GM13976 (cell line): ENCODE measurements at places on chromosomes 6 and 20.

GRCh38 chr6:116072368-116072767 is 11.7 kb upstream of the FRK start:
- DNase-seq, result no peak

DNA sequence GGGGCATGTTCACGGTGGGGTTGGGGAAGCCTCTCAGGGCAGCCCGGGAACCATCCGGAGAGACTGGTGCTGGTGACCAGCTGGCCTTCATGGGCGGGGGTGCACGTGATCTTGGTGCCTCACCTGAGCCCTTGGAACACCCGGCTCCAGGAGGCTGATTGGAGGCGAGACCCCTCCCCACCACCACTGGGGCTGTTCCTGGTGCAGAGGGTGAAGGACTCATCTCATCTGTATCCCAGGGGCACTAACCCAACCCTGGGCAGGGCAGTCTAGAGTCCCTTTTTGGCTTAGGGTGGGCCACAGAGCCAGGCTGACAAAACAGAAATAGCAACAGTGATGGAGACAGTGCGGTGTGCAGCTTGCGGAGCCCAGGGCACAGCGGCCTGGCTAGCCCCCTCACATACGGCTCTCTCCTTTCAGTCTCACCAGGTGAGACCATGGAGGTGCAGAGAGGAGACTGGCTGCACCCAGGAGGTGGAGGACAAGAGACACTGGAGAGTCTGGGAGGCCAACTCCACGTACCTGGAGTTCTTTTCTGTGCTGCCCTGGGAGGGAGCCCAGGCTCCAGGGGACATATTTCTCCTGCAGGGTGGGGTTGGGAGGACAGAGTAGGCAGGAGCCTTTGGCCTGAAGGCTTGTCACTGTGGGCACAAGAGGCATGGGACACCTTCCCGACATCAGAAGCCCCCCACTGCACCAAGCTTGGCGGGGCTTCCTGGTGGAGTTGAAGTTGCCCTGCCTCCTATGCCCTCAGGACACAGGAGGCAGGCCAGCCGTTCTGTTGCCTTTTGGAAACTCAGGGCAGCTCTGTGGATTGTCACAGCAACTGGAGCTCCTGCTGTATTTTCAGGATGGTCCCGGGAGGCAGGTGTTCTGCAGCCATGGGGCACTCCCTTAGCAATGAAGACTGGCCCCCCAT is 106.0 kb downstream of the SYCP2 start:
- DNase-seq, result peak; percentile 18

- DNase-seq, result no peak
Measured at GRCh38 chr6:132612449-132613108, 11.5 kb downstream of the TAAR2 start.

DNA sequence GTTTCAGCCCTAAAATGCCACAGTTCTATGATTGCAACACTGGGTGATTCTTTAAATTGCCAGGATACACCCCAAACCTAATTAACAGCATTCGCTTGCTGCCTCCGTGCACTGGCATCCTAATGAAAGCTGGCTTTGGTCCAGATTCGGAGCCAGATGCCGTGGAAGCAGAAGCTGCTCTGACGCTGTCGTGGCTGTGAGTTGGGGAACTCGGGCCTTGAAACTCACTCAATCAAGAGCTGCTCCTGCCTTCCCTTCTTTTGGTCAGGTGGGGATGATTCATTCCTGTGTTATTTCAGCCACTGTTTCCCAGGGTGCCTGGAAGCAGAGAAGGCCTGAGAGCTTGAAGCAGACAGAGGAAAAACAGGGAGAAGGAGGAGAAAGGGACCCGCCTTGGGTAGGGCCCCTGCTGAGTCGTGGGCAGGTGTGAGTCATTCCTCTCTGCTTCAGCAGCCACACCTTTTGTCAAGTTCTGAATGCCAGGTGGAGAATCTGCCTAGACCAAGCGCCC is 36.2 kb upstream of the DSP start:
- no peak for DNase-seq

- no peak for DNase-seq
Measured at GRCh38 chr20:53360852-53361251, 232.8 kb downstream of the ZNF217 start.

- no peak for DNase-seq
Measured at GRCh38 chr20:32244150-32244823, 33.2 kb upstream of the KIF3B start.

DNA sequence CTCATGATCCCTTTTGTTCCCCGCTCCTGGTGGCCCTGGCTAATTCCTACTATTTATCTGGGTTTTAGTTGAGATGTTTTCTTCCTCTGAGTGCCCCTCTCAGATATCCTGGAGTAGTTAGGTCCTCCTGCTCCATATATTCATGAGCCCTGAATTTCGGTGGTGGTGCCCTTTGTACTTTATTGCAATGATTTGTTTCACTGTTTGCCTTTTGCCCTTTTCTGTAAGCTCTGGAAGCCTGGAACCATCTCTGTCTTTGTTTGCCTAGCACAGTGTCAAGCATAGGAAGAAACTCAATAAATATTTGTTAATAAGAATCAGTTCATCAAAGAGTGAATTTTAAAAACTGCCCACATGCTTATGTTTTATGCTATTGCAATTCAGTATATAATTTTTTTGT is 144.9 kb downstream of the DNAH8 start:
- DNase-seq, result no peak

- DNase-seq, result no peak
Measured at GRCh38 chr6:135269481-135269891, 88.4 kb downstream of the MYB start.

DNA sequence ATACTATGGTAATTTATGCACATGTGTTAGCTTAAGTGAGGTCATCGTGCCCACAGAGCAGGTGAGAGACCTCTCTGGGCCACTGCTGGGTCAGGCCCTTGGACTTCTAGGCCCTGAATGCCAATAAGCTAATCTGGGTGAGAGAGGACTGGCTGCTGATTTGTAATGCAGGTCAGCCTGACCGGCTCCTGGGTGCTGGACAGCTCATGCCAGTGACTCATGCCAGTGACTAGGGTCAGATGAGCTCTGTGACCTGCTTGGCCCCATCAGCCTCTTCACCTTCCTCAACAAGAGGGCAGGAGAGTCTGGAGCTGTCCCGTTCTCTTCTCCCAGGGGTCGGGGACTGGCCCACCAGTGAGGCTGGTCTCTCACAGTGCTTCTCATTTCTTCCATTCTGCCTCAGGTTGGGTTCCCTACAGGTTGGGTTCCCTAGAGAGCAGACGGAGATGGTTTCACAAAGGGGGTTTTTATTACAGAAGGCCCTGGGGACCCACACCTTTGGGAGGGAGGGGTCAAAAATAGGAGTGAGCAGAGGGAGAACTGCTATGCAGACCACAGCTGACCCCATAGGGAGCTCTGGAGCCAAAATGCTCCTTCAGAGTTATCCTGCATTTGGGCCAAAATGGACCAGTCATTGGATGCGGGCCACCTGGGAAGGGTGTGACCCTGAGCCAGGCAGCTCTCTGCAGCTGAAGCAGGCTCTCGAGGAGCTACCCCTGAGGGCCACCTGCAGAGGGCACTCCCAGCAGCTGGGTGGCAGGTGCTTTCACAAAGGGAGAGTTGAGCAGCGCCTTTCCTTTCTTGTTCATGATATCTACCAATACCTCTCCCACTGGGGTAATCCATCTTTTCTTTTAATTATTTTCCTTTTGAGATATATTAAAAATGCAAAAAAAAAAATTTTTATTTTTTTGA is 2.2 kb upstream of the OXT start:
- no peak for DNase-seq

- DNase-seq, result no peak
Measured at GRCh38 chr20:32560989-32561830, 23.9 kb downstream of the NOL4L start.

GRCh38 chr20:10185741-10186558 is 32.7 kb upstream of the SNAP25 start:
- DNase-seq, result no peak

DNA sequence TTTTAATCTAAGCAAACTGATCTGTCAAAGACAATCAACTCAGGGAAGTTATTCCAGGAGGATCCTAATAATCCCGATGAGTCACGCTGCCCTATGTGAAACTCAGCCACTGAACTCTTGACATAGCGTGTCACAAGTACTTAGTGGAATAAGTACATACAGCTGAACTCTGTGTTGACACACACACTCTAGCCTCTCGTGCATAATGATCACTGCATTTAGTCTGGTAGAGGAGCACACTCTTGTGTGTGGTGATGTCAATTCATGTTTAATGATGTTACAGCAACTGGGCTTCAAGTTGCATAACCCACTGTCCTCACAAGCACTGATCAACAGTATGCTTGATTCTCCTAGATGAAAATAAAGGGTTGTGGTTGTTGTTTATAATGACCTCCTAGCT is 148.3 kb downstream of the HACE1 start:
- no peak for DNase-seq

- DNase-seq, result no peak
Measured at GRCh38 chr6:159973951-159974350, 5.1 kb downstream of the IGF2R start.

DNA sequence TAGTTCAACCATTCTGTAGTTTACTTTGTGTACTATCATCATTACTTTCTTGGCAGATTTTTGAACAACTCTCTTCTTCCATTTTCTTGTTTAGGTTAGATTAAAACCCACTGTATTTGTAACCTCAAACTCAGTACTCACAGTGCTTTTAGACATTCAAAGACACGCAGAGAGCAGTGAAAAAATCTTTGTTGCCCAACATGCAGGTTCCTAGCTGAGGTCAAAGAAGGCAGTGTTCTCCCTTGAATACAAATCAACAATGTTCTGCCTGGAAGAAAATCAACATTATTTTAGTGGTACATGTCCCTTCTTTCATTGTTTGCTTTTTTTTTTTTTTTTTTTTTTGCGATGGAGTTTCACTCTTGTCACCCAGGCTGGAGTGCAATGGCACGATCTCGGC is 11.2 kb downstream of the CYB5R4 start:
- DNase-seq, result no peak

DNA sequence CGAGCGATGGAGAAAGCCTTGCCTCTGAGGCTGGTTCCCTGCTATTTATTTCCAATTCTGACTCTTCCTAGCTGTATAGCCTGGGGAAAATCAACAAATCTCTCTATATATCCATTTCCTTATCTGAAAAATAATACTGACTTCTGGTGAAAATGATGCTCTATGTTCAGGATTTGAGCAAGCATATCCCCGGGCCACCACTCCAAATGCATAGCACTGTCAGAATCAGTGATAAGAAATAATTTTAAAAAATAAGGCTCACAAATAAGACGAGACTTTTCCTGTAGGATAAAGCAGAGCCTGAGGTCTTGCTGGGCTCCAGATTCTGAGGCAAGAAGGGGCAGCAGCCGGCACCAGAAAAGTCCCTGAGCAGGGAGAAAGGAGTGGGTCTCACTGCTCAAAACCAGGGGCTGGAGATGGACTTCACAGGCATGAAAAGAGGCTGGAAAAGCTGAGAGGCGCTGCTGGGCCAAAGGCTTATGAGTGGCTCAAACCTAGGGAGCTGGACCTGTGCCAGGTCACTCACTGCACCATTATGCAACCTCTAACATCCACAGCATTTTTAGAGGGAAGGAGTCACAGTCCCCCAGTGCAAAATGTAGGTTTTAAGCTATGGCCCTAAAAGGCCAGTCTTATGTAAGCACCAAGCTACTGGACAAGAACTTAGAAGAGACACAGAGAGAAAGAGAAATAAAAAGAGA is 48.1 kb upstream of the SLC17A4 start:
- no peak for DNase-seq

DNA sequence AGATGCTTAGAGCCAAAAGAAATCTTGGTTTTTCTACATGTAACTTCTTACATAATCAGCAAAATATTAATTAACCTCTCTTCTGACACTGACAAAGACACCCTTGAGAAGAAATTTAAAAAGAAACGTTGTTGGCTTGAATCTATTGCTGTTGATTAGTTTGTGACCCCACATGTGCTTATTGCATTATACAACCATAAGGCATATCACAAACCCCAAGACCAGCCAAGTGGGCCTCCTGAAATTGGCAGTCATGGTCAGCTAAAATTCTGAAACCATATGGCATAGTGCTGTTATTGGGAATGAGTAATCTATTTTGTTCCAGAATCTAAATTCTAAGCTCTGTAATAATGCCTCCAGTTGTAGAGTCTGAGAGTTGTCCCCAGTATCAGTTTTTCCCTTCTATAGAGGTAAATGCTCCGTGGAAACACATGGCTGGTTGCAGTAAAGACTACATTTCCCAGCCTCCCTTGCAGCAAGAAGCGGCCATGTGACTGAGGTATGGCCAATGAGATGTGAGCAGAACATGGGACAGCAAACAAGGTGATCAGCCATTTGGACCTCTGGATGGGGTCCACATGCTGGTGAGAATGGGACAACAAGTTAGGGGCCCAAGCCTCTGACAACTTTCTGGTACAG is 42.3 kb upstream of the PTPN1 start:
- DNase-seq, result no peak
